ENCODE measurements at places on chromosomes 12 and 14.

- no peak for DNase-seq
Measured at GRCh38 chr14:29937116-29937515, 9.5 kb upstream of the PRKD1 start.

DNA sequence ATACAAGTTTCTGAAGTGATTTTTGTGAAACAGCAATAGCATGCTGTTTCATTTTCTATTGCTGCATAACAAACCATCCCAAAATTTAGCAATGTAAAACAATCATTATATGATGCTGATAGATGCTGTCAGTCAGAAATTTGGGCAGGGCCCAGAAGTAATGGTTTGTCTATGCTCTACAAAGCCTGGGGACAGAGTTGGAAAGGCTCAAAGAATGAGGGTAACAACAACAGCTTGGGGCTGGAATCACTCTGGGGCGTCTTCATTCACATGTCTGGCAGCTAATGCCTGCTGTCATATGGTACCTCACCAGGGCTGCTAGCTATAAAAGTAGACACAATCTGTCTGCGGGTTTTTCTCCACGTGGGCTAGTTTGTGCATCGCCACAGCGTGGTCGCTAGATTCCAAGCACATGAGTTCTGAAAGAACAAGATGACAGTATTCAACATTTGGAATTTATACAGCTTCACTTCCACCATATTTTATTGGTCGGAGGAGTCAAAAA is 176.5 kb downstream of the BMP4 start:
- DNase-seq: no peak

GRCh38 chr14:96991226-96991625 is 194.0 kb downstream of the VRK1 start:
- no peak for DNase-seq

DNA sequence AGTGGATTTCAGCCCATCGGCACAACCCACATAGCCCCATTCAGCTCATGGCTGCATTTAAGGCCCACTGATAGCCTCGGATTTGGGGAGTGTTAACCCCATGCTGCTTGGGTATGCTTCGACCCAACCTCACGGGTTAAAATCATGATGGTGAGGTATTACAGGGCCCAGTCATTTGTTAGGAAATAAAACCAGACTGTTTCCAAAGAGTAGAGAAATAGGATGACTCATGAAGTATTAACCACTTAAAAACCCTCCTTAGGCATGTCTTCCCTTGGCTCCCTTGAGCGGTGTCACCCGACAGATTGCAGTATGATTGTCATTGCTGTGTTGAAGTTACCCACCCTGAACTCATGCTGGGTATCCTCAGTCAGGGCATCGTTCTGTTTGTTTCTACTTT is 289.1 kb downstream of the CACNA1C start:
- DNase-seq: no peak

DNA sequence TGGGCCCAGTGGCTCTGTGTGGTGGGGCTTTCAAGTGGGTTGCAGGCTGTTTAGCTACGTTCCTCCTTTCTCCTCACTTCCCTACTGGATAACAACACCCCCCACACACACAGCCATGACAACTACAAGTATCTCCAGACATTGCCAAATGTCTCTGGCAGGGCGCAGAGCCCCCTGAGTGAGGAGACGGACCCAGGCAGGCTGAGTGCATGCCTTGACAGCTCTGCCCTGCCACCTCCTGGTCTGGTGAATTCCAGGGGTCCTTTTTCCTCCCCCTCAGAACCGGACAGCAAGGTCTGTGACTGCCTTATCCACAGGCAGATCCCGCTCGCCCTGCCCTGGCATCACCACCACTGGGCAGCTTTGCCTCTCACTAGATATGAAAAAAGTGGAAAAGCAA is 276.5 kb downstream of the TMEM132C start:
- DNase-seq: no peak

GRCh38 chr14:54451121-54451601 is 10.0 kb upstream of the CNIH1 start:
- DNase-seq: no peak

DNA sequence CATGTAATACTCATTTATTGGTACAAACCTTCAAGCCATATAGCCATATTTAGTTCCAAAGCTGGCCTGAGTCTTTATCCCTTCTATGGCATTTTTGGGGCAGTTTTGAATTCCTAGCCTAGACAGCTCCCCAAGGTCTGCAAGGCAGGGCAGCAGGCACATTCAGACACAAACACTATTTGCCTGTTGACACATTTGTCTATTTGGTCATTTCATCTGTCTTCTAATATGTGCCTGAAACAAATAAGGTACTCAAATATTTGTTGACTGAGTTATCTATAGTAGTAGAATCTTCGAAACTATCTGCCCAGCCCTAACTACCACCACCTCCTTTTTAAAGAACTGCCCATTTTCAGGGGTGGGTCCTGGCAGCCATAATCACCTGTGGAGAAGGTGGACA is 9.3 kb downstream of the PPM1H start:
- no peak for DNase-seq

DNA sequence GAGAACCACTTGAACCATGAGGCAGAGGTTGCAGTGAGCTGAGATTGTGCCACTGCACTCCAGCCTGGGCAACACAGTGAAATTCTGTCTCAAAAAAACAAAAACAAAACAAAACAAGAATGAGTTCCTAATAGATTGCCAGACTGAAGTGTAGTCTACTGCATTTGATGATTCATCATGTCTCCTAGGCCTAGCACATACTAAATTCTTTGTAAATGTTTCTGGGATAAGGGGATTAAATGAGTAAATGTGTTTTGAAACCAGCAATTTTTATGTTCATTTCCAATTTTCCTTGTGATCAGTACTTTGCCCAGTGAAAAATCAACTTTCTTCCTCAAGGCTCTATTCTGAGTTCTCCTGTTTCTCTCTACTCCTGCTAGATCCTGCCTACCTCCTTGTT is 2.9 kb upstream of the DYRK2 start:
- DNase-seq: no peak

GRCh38 chr12:16552301-16552700 is 53.7 kb downstream of the LMO3 start:
- DNase-seq: no peak

GRCh38 chr12:47793015-47793681 is 20.1 kb downstream of the SLC48A1 start:
- no peak for DNase-seq

DNA sequence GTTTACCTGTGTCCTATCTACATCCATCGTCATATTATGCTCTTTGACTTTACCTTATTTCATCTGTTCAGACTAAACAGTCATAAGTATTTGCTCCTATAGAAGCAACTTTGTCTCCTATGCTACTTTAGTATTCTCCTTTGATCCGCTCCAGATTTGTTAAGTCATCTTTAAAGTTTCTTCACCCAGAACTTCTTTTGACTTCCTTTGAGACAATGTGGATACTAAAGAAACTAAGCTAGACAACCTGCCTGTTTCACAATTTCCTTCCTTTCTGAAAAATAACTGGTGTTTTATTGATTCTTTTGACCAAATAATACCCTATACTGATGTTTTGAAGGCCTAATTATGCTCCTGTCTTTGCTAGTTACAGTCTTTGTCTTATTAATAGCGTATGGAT is 30.0 kb upstream of the LRRK2 start:
- DNase-seq: no peak

- no peak for DNase-seq
Measured at GRCh38 chr14:94773655-94774343, 3.9 kb upstream of the GSC start.

DNA sequence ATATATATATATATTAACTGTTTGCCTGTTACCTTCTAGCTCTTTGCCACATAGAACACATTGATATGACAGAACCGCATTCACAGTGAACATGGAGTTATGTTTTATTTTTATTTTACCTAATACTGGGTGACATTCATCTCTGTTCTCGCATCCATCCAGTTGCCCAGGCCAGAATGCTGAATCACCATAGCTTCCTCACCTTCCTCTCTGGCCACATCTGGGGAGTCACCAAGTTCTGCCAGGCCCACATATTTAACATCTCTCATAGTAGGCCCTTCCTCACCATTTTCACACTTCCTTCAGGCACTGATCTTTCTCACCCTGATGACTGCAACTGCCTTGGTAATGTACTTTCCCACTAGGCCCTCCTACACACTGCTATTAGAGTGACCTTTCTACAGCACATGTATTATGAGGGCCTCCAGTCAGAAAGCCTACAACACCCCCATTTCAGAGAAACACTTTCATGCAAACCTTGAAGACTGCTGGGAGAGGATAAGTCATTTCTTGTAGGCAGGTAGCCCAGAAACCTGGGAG is 106.8 kb downstream of the LGR5 start:
- DNase-seq: no peak

GRCh38 chr12:70243510-70244371 is 508 bp downstream of the CNOT2 start:
- DNase-seq: peak; percentile 71

DNA sequence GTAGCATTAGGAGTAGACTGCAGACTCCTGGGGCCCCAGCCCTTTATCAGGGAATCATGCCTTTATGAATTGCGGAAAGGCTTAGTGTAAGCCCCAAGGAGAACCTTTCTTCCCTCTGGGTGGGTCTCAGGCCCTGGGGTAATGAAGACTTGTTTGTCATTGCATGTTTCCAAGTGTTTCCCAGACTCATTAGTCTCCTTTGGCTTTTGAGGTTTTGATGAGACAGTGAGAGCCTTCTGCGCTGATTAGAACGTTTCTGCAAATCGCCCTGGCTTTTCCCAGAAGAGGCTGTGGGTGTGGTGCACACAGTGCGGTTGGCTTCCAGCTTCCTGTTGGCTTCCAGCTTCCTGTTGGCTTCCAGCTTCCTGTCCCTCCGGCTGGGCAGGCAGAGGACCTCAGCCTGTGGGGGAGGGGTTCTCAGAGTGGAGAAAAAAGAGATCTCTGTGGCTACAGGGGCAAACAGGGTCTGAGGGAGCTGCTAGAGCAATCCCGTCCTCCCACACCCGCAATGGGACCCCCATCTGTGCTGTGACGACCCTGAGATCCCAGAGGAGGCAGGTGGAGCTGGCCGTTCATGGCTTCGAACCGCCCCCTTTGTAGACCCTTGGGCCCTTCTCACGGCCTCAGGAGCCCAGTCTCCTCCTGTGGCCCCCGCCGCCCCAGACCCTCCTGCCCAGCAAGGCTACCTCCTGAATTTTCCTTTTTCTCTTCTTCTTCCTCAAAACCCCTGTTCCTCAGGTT is 42.1 kb downstream of the GPR68 start:
- no peak for DNase-seq

DNA sequence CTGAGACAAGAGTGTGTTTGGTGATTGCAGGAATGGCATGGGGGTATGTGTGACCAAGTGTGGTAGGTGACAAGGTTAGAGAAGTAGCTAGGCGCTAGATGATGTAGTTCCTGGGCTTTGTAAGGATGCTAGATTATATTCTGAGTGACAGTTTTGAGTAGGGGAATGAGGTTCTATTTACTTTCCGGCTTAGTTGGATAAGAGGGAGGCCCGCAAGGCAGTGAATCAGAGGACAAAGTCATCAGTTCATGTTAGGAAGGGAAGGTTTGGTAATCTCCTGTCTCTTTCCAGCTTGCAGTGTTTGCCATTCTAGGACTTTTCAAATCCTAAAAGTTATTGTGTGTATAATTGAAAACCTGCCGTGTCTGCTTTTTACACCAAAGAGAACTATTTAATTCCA is 45.0 kb downstream of the CFAP54 start:
- DNase-seq: no peak

GRCh38 chr12:129109174-129110001 is 256.1 kb downstream of the GLT1D1 start:
- DNase-seq: no peak

DNA sequence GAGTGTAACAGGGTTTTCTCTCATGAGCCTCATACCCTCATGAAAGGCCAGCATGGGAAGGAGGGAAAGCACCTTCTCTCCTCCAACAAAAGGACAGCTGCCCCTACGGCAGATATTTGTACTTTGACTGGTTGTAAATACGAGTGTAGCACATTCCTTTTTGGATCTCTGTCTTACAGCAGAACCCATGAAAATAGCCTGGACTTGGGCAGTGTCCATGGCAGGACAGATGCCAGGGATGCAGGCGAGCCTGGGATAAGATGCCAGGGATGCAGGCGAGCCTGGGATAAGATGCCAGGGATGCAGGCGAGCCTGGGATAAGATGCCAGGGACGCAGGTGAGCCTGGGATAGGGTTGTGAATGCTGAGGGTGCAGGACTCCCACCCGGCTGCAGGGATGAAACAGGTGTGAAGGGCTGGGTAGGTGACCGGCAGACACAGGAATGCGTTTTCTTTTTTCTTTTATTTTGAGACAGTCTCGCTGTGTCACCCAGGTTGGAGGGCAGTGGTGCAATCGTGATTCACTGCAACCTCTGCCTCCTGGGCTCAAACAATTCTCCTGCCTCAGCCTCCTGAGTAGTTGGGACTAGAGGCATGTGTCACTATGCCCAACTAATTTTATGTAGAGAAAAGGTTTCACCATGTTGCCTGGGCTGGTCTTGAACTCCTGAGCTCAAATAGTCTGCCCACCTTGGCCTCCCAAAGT is 120.0 kb downstream of the BEGAIN start:
- no peak for DNase-seq

DNA sequence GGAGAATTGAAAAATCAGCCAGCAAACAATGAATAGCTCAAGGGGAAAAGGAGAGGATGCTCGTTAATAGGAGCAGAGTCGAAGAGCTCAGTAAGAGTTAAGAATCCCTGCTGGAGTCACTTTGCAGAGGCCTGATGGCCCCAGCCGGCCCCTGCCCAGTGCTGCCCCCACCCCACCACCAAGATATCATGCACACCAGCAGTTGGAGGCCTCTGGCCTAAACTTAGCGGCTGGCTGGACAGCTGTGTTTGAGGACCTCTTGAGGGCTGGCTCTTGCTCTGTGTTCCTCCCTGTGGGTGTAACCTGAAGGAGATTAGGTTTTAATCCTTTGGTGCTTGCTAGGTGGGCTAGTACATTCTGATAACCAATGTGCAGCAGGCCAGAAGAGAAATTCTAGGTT is 142.0 kb downstream of the PLXNC1 start:
- no peak for DNase-seq

DNA sequence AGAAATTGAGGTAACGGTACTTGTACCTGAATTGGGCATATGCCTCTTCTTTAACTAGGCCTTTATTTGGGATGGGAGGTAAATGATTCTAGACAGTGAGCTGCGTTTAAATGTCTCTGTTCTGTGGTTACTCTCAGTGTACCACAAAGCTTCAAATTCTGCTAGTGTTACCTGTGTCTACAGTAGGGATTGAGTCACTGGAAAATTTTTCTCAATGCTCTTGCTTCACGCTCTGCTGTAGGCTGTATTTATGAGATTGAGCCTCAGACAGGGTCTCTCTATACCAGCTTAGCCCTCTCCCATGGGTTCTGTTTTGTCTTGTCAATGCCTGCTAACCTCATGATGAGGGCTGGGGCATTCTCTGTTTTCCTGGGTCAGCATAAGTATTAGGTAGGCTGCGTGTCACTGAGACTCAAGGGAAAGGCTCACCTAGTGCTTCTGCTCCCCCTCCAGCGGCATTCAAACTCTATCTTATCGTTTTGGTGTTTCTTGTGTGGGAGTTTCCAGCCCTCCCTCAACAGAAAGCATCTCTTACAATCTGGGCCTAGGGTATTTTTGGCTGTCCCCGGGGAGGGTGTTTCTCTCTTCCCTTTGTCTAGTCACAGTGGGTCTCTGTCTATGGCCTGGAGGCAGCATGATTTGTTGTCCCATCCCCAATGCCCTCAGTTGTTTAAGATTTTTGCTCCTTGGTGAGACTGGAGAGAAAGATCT is 285.8 kb downstream of the ADGRD1 start:
- no peak for DNase-seq
